Right ventricle myocardium inferior (tissue), 1 donor: ENCODE measurements at places on chromosomes 13 and 19. TPM values are rescaled to one million over a fixed set of nuclear protein-coding genes. Genes with fewer than 3 reads are reported as not detected.

DNA sequence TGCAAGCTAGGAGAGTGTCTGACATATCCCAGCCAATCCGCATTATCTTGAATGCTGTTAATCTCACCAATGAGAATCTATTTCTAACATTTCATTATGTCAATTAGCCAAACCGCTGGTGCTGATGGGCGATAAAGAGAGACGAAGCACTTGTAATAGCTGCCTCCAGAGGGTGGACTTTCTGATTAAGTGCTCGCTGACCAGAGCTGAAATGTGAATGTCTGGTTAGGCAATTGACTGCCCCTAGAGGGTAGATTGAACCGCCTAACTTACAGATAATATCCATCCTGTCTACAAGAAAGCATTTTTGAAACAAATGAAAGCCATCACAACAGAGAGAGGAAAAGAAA is 552 bp upstream of the GRWD1 start:
- DNase-seq: no peak

FOXO1 gene
- 14.5 TPM for total RNA-seq

- no peak for DNase-seq
These were observed 61.4 kb downstream of the KDM4B start for GRCh38 chr19:5030136-5030820.

DNA sequence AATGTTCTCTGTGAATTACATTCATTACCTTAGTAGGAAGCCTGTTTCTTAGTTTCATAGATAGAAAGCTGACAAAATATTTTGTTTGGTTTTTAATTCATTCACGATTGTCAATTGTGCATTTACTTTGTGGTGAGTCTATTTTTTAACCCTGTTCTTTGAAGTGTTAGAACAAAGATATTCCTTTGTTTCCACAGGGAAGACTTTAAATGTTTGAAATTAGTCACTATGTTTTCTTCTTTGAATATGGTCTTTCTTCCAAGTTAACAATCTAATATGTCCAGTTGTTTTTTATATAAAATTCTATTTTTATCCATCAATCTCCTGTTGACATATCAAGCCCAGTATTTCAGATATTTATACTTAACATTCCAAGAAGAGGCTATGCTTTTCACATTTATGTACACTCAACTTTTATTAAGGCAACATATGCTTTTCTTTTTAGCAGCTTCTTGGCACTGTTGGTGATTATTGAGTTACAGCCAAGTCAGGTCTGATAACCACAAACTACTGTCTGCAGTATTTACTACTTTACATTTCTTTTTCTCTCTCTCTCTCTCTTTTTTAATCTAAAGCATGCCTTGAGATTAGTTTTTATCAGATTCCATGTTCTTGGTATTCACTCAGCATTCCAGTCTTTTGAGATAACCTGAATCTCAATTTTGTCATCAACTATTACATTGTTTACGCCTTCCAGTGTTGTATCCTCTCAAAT is 812.8 kb upstream of the SLC10A2 start:
- no peak for DNase-seq

- no peak for DNase-seq
These were observed 553.1 kb downstream of the EFNB2 start for GRCh38 chr13:105982219-105982930.

FLT1 gene
- total RNA-seq: 41.0 TPM
